Activated CD8-positive, alpha-beta memory T cell treated with anti-CD3 and anti-CD28 coated beads, Interleukin-2, amount 50 U/mL, for 4 hours (primary cell): ENCODE measurements at places on chromosomes 3 and 15.
A peak's percentile ranks its signal among the peaks of the same experiment; 100 is the strongest.

GRCh38 chr3:72123908-72124441 is 339.0 kb upstream of the PROK2 start:
- no peak for DNase-seq

GRCh38 chr3:90041995-90042394 is 934.6 kb downstream of the EPHA3 start:
- no peak for DNase-seq

- DNase-seq: peak; percentile 85
Observed at GRCh38 chr15:74598126-74598842, 17.4 kb upstream of the CLK3 start.

DNA sequence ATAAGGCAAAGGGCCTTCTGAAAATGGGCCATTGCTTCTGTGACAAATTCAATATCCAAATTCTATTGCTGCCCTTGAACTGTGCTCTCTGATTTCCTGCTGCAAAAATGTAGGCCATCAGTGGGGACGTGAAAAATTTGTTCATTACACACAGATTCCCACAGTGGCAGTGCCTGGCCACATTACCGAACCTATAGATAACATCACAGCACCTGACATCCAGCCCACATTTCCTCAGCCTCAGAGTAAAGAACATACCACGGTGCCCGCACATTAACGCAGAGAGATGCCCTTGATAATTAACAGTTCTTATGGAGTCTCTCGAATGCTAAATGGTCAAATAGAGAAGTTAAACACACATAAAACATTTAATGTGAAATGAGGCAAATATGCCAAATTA is 931.6 kb upstream of the CFAP20DC start:
- no peak for DNase-seq

- DNase-seq: no peak
Observed at GRCh38 chr3:125185805-125186204, 26.7 kb downstream of the SLC12A8 start.

DNA sequence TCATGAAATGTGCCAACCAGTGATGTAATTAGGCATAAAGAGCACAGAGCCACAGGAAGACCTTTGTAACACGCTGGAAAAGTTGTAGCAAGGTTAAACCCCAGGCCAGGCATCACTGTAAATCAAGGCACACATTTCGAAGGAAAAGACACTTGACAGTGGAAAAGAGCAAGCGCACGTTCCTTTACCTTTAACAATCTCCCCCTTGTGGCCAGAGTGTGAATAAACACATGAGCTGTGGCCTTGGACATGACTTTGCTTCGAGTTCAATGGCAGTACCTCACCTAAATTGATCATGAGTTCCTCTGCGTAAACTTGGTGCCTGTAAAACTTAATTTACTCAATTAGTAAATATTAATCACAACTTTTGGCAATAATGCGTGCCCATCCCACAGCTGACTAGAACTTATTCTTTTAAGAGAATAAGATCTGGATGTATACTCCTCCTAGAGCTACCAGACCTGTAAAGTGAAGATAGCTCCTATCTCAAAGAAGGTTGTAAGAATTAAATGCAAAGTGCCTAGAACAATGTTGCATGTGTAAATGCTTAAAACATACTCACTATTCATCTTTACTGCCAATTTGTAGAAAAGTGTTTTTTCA is 757.0 kb upstream of the NECTIN3 start:
- peak; percentile 46 for DNase-seq

DNA sequence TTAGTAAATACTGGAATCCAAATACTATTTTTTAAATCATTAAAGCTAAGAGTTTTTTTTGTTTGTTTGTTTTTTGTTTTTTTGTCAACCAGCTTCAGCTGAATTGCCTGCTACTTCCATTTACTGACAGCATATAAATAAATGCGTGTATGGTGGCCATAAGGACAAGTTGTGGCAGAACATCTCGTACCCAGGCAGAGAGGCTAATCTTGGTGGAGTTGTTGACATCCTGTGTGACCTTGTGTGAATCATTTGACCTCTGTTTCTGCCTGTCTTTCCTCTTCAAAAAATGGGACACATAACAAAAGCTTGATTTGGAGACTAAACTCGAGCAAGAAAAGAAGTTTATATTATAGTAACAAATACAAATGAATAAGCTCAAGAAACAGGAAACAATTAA is 734.2 kb downstream of the MCTP2 start:
- DNase-seq: no peak

DNA sequence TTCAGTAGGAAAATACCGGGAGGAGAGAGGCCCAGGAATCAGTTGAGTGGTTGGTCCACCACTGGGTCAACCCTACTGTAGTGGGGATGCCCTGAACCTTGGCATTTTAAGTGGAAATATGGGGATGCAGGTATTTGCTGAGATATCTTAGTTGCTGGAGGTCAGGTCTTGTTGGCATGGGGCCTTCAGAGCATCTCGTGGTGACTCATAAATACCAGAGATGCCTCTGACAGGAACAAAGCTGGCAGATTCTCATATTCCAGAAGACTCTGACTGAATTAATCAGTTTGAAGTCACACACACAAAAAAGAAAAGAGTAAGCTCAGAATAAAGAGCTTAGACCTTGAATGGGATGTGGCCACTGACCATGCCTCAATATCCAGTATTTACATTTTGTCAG is 91.6 kb downstream of the CACNA2D3 start:
- no peak for DNase-seq

DNA sequence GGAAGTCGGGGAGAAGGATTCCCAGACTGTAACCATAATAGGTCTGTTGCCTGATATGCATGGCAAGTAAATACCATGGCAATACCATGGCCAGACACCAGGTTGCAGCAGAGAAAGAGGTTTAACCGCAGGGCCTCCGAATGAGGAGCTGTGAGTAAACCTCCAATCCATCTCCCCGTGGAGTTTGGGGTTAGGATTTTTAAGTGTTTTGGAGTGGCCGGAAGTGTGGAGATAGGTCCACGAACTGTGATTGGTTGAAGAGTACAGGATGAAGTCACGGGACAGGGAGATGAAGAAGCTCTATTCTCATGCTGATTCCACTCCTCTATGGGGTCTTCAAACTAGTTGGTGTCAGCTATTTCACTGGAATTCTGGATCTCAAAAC is 127.9 kb downstream of the ST8SIA2 start:
- DNase-seq: peak; percentile 21

DNA sequence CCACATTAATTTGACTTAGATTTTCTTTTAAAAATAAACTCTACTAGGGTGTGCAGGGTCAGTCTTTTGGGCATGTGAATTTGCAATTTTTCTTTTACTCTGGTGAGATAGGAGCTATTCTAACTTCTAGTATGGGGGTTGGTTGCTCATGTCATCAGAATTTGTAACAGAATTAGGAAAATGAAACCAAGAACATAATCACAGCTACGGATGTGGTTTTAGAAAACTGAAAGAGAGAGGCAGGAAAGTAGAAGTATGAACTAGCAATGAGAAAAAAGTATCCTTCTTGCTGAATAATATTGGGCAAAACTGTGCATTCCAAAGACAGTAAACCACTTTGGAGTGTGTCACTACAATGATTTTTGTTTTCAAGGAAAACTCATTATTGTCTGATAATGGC is 43.3 kb downstream of the ADPGK start:
- DNase-seq: no peak

- DNase-seq: no peak
Observed at GRCh38 chr15:38216763-38217162, 35.9 kb upstream of the SPRED1 start.

- DNase-seq: no peak
Observed at GRCh38 chr3:117404141-117404540, 694.6 kb downstream of the TUSC7 start.

- DNase-seq: no peak
Observed at GRCh38 chr3:132016061-132017041, 18.5 kb downstream of the CPNE4 start.

DNA sequence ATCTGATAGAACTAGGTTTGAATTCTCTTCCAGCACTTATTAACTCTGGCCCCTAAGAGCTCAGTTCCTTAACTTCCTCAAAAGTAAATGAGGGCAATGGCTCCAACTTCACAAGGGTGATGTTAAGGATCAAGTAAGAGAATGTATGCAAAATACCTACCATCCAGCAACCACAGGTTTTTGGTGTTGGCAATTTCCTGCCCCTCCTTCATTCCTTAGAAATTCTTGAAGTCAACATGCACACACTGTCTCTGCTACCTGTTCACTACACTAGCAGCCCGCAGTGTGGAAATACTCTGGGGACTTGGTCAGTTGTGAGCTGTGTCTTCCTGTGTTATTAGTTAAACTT is 5.0 kb downstream of the ZBED2 start:
- DNase-seq: no peak

DNA sequence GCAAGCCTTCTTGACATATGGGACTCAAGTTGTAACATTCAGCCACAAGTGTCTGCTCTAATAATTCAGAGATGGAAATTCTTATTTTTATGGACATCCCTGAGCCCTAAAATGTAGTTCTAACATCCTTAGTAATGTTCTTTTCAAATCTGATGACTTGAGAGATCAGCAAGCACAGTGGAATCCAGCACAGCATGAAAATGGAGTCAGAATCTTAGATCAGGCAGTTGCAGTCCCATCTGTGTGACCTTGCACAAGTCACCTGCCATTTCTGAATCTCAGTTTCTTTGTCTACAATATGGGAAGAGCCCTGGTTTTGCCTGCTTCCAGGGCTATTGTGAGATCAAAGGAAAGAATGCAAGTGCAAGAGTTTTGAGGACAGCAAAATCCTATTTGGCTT is 183.9 kb upstream of the LPP start:
- no peak for DNase-seq

DNA sequence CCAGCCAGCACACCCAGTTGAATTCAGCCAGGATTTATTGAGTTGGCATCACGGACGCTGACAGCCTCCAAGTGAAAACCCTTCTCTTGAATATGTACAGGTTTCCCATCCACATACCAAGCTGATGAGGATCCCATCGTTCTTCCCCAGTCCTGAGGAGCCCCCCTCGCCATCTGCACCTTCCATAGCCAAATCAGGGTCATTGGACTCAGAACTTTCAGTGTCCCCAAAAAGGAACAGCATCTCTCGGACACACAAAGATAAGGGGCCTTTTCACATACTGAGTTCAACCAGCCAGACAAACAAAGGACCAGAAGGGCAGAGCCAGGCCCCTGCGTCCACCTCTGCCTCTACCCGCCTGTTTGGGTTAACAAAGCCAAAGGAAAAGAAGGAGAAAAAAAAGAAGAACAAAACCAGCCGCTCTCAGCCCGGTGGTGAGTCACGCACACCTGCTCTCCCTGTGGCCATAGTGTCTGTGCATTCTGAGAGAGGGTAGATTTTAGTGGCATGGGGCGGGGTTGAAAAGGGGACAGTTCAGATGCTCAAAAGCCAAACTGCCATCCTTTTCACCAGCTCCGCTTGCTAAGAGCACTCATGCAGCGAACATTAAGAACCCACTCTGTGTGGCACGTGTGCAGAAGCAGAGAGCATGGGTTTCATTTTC is 51.2 kb downstream of the KLHL25 start:
- DNase-seq: no peak

DNA sequence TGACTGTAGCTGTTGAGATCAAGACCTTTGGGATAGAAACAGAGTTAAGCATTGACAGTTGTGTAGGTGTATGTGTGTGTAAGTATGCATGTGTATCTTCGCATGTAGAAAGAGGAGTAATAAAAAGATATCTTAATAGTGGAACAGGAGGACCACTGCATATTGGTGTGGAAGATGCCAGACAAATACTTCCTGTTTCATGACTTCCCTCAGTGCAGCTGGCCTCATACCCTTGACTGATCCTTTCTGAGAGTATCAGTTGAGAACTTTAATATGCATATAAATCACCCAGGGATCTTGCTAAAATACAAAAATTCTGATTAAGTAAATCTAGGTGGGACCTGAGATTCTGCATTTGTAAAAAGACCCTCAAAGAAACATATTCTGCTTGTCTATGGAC is 8.5 kb upstream of the ZBED2 start:
- DNase-seq: no peak

- no peak for DNase-seq
Observed at GRCh38 chr3:4990069-4990468, 10.8 kb downstream of the BHLHE40 start.

- DNase-seq: no peak
Observed at GRCh38 chr3:43865351-43865750, 174.6 kb downstream of the ABHD5 start.

DNA sequence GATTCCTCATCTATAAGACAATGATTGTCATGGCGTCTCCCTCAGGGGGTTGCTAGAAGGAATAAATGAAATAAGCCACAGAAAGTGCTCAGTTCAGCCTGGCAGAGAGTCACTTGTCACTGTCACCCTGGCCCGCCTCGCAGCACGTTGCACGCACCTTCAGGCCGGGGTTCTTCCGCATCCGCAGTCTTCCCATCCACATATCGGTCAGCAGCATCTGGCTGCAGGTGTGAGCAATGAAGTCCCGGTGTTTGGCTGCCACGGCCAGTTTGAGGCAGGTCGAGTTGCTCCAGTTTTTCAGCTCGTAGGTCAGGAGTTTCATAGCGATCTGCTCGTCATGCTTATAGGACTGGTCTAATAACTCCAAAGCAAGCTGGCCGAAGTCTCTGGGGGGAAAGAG is 48.5 kb upstream of the MTMR10 start:
- DNase-seq: no peak
